ENCODE measurements at places on chromosomes 13 and 19.

DNA sequence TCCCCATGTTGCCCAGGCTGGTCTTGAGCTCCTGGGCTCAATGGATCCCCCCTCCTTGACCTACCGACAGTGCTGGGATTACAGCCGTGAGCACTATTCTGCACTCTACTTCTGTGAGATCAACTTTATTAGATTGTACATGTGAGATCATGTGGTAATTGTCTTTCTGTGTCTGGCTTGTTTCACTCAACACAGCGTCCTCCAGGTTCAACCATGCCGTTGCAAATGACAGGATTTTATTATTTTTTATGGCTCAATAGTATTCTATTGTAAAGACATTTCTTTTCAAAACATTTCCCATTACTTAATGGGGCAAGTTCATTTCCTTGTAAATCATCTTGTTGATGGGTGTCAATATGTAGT, 1.5 kb upstream of the OBI1 start:
- no peak for DNase-seq

- no peak for DNase-seq
These were observed 18.0 kb downstream of the ZAR1L start for GRCh38 chr13:32297206-32297605.

DNA sequence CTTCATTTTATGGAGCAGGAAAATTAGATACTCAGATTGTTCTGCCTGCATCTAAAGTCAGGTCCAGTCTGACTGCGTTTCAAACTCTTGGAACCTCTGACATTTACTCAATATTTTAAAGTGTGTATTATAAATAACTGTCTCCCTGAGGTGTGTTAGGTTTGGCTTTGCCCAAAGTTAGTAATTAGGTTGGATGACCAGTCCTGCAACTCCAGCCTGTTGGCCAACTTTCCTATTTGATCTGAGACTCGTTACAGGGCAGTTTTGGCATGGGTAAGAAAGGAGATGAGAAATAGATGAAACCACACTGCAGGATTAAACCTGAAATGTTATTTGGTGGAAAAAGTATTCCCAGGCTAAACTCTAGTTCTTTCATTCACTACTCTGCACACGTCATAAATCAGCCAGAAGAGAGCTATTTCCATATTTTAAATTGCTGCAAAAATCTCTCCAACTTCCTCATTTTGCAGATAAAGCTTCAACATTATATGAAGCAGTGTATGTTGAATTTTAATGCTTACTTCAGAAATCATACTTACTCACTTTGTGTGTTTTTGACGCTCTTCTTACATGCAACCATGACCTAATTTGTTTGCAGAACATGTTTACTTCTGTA, 357.1 kb downstream of the DCT start:
- DNase-seq = no peak

DNA sequence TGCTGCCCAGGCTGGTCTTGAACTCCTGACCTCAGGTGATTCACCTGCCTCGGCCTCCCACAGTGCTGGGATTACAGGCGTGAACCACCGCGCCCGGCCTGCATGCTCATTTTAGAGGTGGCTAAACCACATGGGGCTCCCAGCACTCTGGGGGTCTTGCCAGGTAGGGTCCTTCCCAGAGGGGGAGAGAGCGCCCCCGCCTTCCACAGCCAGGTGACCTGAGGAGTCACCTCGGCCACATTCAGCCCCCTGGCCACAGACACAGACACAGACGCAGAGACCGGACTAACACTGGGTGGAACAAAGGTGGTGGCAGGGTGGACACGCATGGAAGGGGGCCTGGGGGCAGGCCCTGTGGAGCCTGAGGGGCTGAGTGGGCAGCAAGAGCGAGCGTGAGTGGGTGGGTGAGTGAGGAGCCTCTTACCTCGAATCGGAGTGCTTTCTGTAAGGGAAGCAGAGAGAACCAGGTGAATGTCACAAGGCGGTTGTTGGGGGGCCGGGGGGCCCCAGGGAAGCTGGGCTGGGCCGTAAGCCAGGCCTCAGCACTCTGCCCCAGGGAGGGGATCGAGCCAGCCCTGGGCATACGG, 80.1 kb downstream of the PTPRS start:
- DNase-seq = no peak

Data from HS-5 (cell line).